ENCODE measurements at places on chromosomes 6 and 20.

DNA sequence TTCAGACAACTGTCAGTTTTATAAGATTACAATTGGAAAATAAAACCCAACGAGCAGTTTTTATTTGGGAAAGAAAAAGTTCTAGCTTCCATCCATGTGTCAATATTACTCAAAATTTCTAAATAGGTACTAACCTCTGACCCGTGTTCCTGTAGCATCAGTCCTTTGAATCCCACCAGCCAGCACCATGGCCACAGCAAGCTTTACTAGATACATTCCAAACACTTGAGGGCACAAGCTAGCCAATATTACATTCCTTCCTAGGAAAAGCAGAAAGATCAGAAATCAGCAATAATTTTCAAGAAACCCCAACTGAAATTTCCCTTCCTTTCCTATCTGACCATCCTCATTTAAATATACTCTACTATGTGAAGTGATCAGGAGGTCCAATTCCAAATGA, 19.2 kb downstream of the ASF1A start:
- peaks cover 95% of the 10 kb centered on the region for H3K36me3 ChIP-seq
- H3K4me3 ChIP-seq, result no peak overlapping the region
- no peak for DNase-seq
- no peaks in the 10 kb centered on the region for H3K27me3 ChIP-seq

DNA sequence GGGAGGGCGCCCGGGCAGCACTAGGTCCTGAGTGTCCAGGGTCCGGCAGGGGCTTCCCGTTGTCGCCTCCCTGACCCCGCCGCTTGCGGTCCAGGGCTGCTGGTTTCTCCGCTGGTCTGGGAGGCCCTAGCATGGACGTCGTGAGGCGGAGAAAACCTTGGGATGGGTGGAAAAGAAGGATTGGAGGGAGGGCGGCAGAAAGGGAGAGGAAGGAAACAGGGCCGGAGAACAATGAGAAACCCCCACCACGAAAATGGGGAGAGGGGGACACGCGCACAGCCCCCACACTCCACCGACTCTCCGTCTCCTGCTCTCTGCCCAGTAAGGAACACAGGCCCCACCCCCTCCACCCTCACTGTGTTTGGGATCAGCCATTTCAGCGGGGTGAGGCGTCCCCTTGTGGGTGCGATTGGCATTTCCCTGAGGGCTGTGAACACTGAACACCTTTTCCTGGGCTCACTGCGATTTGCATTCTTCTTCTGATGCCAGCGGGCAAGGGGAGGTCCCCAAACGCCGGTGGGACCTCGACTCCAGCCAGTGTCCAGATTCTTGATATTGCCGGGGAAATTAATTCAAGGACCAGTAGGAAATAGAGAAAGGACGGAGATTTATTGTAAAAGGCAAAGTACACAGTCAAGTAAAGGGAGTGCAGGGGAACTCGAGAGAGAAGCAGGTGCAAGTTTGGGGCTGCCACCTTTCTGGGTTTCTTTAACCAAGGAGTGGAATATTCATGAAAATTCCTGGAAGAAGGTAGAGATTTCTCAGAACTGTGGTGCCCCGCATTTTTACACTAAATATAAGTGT, 3.3 kb upstream of the RAET1G start:
- peak; percentile 52 for DNase-seq
- H3K27ac ChIP-seq, result no peak overlapping the region
- H3K27me3 ChIP-seq, result peaks cover 38% of the 10 kb centered on the region
- H3K36me3 ChIP-seq, result no peaks in the 10 kb centered on the region

DNA sequence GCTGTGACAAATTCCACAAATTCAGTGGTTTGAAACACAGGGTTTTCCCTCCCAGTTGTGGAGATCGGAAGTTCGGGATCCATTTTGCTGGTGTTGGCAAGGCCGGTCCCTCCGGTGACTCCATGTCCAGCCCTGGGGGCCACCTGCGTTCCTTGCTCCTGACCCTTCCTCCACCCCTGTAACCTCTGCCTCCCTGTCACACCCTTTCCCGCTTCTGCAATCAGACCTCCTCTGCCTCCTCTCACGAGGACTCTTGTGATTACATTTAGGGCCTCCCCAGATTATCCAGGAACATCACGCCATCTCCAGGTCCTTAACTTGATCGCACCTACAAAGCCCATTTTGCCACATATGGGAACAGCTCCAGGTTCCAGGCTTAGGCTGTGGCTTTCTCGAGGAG, 12.5 kb downstream of the RPS6KA2 start:
- H3K27ac ChIP-seq, result no peak overlapping the region
- H3K36me3 ChIP-seq, result no peaks in the 10 kb centered on the region
- no peaks in the 10 kb centered on the region for H3K4me1 ChIP-seq
- H3K4me3 ChIP-seq, result no peak overlapping the region
- no peaks in the 10 kb centered on the region for H3K27me3 ChIP-seq

- no peak overlapping the region for H3K4me3 ChIP-seq
- H3K27me3 ChIP-seq, result no peaks in the 10 kb centered on the region
- H3K4me1 ChIP-seq, result peaks cover 7% of the 10 kb centered on the region
- no peak overlapping the region for H3K27ac ChIP-seq
These were observed 7.9 kb downstream of the ZNF76 start for GRCh38 chr6:35267446-35267845.

DNA sequence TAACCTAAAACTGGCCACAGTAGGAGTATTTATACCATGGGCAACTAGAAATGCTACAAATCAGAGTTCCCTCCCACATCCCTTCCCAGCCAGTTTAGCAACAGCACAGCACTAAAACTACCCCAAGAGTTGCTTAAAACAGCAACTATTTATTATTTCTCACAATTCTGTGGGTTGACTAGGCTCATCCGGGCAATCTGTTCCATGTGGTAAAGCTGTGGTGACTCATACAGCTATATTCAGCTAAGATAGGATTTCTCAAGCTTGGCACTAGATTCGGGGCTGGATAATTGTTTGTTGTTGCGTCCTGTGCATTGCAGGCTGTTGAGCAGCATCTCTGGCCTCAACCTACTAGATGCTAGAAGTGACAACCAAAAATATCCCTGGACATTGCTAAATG, 8.6 kb upstream of the HECA start:
- H3K27ac ChIP-seq, result peak overlapping the region; percentile 83
- peak; percentile 90 for DNase-seq
- no peaks in the 10 kb centered on the region for H3K36me3 ChIP-seq
- no peak overlapping the region for H3K4me3 ChIP-seq
- H3K4me1 ChIP-seq, result peaks cover 27% of the 10 kb centered on the region
- H3K27me3 ChIP-seq, result no peaks in the 10 kb centered on the region

DNA sequence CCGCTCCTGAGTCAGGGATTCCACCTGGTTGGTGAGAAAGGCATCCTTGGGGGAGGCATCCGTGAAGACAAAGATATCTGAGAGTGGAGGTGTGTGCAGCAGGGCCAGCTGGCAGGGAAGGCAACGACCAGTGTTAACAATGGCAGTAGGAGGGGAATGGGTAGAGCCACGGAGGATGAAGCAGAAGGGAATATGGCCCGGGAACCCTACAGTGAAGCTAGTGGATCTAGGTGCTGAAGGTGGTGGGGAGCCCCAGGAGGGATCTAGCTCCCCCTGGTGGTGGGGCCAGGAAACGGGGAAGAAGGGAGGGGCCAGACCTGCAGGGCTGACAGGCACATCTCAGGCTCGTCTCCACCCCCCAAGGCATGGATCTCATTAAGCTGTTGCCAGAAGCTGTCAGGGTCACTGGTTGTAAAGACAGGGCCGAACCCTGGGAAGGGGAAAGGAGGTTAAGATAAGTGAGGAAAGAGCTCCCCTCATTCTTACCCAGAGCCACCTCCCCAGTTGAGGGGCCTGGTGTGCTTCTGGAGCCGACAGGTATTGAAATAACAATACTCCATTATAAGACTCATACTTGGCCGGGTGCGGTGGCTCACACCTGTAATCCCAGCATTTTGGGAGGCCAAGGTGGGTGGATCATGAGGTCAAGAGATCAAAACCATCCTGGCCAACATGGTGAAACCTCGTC, 7.3 kb downstream of the VWA7 start:
- DNase-seq, result peak; percentile 79
- peaks cover 29% of the 10 kb centered on the region for H3K4me1 ChIP-seq
- no peaks in the 10 kb centered on the region for H3K36me3 ChIP-seq

GRCh38 chr6:129695373-129696027, 14.5 kb downstream of the ARHGAP18 start:
- H3K4me3 ChIP-seq, result no peak overlapping the region
- H3K27me3 ChIP-seq, result no peaks in the 10 kb centered on the region
- H3K27ac ChIP-seq, result no peak overlapping the region
- peaks cover 39% of the 10 kb centered on the region for H3K4me1 ChIP-seq
- DNase-seq, result no peak

- peak overlapping the region; percentile 76 for H3K4me3 ChIP-seq
- H3K27me3 ChIP-seq, result peaks cover 10% of the 10 kb centered on the region
- no peaks in the 10 kb centered on the region for H3K36me3 ChIP-seq
- no peak overlapping the region for H3K27ac ChIP-seq
These were observed 17.8 kb downstream of the HIVEP2 start for GRCh38 chr6:142927271-142927580.

DNA sequence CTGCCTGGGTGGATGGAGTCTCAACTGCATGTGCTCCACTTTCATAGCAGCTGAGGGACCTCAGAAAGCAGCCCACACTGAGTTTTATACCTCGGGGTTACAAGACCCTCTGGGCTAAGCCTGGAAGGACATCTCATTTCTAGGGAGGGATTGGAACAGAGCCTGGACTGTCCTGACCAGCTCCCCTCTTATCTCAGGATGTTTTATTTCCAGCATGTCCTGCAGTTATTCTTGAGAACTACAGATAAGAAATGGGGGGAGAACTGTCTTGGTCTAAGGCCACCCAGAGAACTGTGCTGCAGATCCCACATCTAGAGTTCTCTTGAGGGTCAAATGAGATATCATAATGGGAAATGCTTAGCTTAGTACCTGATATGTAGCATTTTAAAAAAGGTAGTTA, 97.3 kb upstream of the CHD6 start:
- no peaks in the 10 kb centered on the region for H3K27me3 ChIP-seq
- no peak for DNase-seq
- no peak overlapping the region for H3K27ac ChIP-seq
- no peaks in the 10 kb centered on the region for H3K4me1 ChIP-seq

- no peak overlapping the region for H3K27ac ChIP-seq
- peaks cover 17% of the 10 kb centered on the region for H3K4me1 ChIP-seq
- no peak overlapping the region for H3K4me3 ChIP-seq
- DNase-seq, result no peak
- H3K27me3 ChIP-seq, result peaks cover 11% of the 10 kb centered on the region
These were observed 870 bp upstream of the MDFI start for GRCh38 chr6:41637194-41638001.

DNA sequence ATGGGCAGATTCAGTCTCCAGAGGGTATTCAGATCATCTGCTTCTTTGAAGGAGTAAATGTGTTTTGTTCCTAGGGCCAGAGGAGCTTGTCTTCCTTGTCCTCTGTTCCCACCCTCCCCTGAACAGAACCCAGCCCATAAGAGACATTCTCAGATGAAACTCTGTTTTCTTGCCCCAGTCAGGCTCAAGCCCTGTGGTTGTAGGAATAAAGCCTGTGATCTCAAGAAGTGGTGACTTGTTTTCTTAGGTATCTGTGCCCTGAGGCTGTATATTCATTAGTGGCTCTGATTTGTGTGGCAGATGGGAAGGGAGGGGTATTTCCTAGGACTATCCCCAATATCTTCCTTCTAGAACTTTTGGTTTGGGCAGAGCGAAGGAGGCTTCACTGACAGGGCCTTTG, 27.9 kb downstream of the GSS start:
- H3K4me1 ChIP-seq, result no peaks in the 10 kb centered on the region
- H3K27me3 ChIP-seq, result no peaks in the 10 kb centered on the region
- H3K36me3 ChIP-seq, result peaks cover 100% of the 10 kb centered on the region
- H3K4me3 ChIP-seq, result no peak overlapping the region
- no peak overlapping the region for H3K27ac ChIP-seq
- DNase-seq, result no peak

GRCh38 chr6:111950661-111951496, 77.6 kb upstream of the FYN start:
- no peak overlapping the region for H3K27ac ChIP-seq
- DNase-seq, result no peak
- H3K4me1 ChIP-seq, result peaks cover 26% of the 10 kb centered on the region
- H3K36me3 ChIP-seq, result no peaks in the 10 kb centered on the region
- H3K4me3 ChIP-seq, result no peak overlapping the region
- H3K27me3 ChIP-seq, result no peaks in the 10 kb centered on the region

DNA sequence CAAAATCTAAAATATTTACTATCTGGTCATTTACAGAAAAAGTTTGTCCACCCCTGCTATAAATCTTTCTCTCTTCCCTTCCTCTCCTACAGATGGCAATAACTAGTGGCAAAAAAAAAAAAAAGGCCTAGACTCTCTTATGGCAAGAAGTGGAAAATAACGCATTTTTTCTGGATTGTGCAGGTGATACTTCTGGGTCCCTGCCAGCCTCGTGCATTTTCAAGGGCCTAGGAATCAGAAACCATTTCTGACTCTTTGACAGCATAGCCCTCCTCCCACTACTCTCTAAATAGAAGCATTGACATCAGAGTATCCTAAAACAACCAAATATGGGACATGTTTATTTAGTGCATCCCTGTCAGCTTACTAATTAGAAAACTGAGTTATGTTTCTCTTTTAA, 251.0 kb downstream of the KHDC1L start:
- no peak for DNase-seq
- peaks cover 8% of the 10 kb centered on the region for H3K4me1 ChIP-seq
- no peak overlapping the region for H3K4me3 ChIP-seq

- peaks cover 3% of the 10 kb centered on the region for H3K4me1 ChIP-seq
- no peak for DNase-seq
- no peaks in the 10 kb centered on the region for H3K27me3 ChIP-seq
- no peak overlapping the region for H3K27ac ChIP-seq
- no peaks in the 10 kb centered on the region for H3K36me3 ChIP-seq
- no peak overlapping the region for H3K4me3 ChIP-seq
These were observed 68.6 kb downstream of the PKIB start for GRCh38 chr6:122678841-122679240.

DNA sequence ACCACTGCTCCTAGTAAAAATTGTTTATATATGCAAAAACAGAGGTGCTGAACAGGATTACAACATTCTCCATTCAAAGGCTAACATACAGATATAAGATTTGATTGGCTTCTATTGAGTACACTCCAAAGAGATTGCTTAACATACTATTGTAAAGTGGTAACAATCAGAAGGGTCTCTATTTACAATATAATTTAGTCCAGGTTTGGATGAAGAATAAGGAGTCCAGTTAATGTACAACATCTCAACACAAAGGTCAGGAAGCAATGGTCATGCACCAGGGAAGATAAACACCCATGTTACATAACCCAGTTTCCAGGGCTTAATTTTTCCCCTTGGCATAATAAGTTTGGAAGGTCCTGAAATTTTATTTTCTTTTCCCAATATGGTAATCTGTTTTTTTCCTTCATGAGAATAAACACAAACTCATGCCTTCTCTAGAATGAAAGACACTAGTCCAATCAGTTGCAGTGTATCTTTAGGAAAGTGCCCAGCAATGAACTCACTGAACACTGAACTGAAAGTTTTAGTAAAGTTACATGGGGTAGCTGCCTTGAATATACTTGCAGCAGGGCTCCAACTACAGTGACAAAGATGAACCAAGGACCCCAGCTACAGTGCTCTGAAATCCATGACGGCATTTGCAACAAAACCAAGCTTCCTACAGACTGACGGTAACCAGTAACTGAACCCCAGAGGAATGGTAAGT, 255.3 kb upstream of the GJE1 start:
- no peak overlapping the region for H3K27ac ChIP-seq
- no peaks in the 10 kb centered on the region for H3K36me3 ChIP-seq
- H3K4me1 ChIP-seq, result no peaks in the 10 kb centered on the region
- DNase-seq, result no peak
- no peak overlapping the region for H3K4me3 ChIP-seq

All from CD14-positive monocyte (primary cell).